GM12864 (cell line): ENCODE measurements at places on chromosomes 6 and 20.
A peak's percentile ranks its signal among the peaks of the same experiment; 100 is the strongest.

DNA sequence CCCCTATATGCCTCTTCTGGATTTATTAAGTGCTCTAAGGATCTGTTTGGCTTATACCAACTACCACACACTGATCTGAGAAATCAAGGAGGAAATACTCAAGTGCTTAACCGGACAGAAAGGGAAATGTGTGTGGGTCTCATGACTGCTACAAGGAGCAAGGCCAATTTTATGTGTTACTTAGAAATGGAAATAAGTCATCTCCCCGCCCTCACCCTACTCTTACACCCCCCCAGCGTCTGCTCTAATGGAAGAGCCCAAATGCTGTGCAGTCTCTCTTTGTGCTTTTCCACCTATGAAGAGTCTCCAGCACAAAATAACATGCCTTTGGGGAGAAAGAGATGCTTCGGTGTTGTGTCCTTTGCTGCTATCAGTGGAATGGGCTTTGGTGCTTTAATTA is 428.8 kb upstream of the ARID1B start:
- no peak for DNase-seq

GRCh38 chr20:12012241-12013222 is 94.8 kb downstream of the BTBD3 start:
- DNase-seq = no peak

GRCh38 chr20:25224941-25225340 is 22.9 kb upstream of the PYGB start:
- DNase-seq = no peak

DNA sequence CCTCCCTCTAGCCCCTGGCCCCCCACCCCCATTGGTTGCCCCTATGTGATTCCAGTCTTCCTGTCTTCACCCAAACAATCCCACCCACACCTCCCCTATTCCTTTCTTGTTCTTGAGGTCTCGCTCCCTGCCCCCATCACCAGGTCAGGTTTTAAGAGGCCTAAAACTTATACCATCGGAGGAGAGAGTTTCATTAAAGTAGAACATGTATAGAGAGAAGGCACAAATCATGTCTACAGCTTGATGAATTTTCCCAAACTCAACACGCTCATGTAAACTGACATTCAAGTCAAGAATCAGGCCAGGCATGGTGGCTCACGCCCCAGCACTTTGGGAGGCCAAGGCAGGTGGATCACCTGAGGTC is 44.5 kb downstream of the TGM2 start:
- no peak for DNase-seq

DNA sequence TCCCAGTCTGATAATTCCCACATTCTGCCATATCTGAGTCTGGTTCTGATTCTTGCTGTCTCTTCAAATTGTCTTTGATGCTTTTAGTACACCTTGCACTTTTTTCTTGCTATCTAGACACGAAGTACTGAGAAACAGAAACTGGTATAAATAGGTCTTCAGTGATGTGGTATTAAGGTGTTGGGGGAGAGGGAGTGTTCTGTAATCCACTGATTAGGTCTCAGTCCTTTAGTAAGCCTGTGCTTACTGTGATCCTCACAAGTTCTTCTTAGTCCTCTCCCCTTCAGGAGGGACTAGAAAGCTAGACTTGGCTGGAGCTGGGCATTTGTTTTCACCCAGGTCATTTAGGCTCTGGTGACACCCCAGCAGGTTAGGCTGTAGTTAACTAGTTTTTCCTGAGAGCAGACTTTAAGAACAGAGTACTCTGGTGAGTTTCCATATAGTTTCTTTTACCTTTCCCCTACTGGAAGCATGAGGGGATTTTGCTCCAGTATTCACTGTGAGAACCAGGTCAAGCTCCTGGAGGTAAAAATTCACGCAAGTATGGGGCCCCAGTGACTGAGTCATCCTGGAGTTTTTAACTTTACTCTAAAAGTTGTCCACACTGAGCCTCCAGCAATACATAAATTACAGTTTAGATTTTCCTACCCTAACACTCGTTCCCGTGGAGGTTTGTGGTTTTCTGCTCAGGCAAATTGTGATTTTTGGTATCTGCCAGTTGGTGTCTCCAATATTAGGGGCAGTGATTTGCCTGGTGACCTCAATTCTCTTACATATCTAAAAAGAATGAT is 154.6 kb downstream of the CDKAL1 start:
- DNase-seq = no peak

DNA sequence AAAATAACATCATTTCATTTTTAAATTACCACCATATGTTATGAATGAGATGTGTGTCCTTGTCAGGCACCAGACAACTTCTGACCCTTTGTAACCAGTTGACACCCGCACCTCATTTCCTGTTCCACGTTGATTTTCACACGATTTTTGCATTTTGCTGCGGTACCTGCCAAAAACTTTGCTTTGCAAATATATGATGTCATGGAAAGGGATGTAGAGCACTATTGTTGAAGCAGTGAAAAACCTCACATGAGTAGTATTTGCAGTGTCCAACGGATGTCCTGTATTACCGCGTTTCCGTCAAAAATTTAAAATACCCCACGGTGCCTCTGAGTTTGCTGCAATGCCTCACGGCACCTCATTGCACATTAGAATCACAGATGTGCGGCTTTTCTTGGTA is 115.6 kb downstream of the MTHFD1L start:
- peak; percentile 35 for DNase-seq
